ENCODE measurements at places on chromosomes 7 and 10. TPM values are rescaled to one million over a fixed set of nuclear protein-coding genes. Genes with fewer than 3 reads are reported as not detected.

The LRMDA gene
- 23.1 TPM for total RNA-seq

The IDI2 gene
- total RNA-seq: not detected

The AGR2 gene
- total RNA-seq: 216 TPM

The ENTPD1 gene
- 74.1 TPM for total RNA-seq

The FAM171A1 gene
- 15.9 TPM for total RNA-seq

The DCLRE1A gene
- total RNA-seq: 8.3 TPM

The LIPN gene
- not detected for total RNA-seq

The CDK1 gene
- 2.4 TPM for total RNA-seq

DNA sequence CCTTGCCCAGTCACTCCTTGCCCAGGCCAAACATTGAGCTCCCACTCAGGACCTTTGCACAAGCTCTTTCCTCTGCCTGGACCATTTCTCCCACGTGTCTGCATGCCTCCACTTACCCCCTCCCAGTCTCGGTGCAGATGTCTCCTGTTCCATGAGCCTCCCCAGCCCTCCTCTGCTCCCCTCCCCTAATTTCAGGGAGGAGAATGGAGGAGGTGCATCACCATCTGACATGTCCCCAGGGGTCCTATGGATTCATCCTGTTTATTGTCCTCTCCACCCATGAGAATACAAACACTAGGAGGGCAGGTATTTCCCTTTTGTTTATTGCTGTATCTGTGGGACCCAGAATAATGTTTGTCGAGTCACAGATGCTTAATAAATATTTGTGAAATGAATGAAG is 8.6 kb upstream of the GRID2IP start:
- DNase-seq: no peak

DNA sequence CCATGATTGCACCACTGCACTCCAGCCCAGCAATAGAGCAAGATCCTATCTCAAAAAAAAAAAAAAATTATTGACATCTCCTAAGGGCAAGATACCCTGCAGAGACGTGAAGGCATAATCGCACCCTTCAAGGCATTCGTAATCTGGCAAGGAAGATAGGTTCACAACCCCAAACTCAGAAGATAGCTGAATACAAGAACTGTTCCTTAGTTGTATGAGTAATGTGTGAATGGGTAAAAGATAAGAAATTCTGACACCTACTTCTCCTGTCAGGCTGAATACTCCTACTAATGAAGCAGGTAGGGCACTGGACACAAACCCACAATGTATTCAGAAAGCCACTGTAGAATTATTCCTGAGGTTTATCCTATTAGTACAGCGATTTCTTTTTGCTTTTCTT is 882.4 kb upstream of the AUTS2 start:
- DNase-seq: no peak

- DNase-seq: no peak
Observed at GRCh38 chr7:52053525-52053924, 736.9 kb upstream of the COBL start.

GRCh38 chr10:118213436-118213835 is 128.7 kb downstream of the FAM204A start:
- no peak for DNase-seq

DNA sequence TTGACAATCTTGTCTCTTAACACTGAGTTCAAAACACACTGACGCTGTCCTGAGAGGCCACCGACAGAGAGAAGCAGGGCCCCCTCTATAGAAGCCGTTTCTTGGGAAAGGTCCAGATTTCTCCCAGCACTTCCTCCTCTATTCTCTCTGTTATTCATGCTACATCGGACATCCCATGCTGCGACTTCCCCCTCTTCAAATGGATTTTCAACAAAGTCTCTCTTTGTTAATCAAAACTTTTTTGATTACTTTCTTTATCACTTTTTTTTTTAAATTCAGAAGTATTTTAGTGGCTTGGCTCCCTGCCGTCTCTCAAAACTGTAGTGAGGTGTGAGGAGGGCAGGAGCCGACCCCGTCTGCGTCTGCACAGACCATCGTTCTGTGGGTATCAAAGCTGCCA is 298.9 kb upstream of the PITRM1 start:
- DNase-seq: no peak

GRCh38 chr7:35004531-35005095 is 32.7 kb downstream of the DPY19L1 start:
- DNase-seq: no peak

- no peak for DNase-seq
Observed at GRCh38 chr10:81251457-81252115, 623.4 kb upstream of the NRG3 start.

GRCh38 chr7:4048336-4048735 is 633.8 kb upstream of the FOXK1 start:
- DNase-seq: no peak

DNA sequence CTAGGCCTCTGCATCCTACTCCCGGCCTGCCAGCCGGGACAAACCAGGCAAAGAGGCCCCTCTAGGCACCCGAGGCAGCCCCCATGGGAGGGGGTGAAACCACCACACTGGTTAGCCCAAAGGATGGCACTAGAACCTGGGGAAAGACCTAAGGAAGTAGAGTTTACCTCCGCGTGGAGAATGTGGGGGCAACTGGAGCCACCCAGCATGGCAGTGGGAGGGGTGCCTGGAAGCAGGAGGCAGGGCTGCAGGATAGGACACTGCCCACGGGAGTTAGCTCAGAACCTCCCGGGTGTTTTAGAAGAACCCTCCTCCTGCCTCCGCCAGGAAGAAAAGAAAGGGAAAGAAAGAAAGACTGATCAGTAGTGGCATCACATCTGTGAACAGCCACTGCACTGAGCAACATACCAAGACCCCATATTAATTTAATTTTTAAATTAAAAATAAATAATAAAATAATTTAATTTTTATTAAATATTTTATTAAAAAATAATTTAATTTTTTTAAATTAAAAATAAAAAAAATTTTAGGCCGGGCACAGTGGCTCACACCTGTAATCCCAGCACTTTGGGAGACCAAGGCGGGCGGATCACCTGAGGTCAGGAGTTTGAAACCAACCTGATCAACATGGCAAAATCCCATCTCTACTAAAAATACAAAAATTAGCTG is 11.2 kb downstream of the AIFM2 start:
- no peak for DNase-seq

GRCh38 chr10:97714401-97715258 is 1.1 kb downstream of the MARVELD1 start:
- peak; percentile 88 for DNase-seq

GRCh38 chr7:106768324-106768751 is 96.7 kb upstream of the PIK3CG start:
- no peak for DNase-seq

DNA sequence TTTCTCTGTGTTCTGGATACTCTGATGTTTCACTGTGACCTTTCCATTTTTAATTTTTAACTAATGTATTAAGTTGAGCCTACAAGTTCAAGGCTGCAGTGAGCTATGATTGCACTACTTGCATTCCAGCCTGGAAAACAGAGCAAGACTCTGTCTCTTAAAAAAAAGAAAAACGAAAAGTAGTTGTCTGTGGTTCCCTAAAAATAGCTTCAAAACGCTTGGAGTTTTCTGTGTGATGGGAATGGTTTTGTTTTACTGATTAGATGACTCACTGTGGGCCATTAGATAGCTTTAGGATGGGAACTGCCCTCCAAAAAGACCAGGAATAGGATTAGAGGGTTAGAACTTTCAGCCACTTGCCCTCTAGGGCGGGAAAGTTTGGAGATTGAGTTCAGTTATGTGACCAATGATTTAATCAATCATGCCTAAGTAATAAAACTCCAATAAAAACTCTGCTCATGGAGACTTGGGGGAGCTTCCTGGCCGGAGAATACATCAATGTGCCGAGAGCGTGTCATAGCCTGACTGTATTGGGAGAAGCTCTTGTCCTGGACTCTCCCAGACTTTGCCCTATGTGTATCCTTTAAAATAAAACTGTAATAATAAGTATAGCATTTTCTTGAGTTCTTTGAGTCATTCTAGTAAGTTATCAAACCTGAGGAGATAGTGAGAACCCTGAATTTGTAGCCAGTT is 147.1 kb downstream of the LYZL1 start:
- DNase-seq: no peak
